ENCODE measurements at places on chromosomes 2 and 18.

GRCh38 chr2:38731684-38732221 lies 19.4 kb downstream of the SRSF7 start:
- no peak for DNase-seq

GRCh38 chr18:38635709-38636430 lies 1070.3 kb upstream of the CELF4 start:
- no peak for DNase-seq

GRCh38 chr2:225295102-225295501 lies 104.4 kb upstream of the NYAP2 start:
- DNase-seq, result no peak

DNA sequence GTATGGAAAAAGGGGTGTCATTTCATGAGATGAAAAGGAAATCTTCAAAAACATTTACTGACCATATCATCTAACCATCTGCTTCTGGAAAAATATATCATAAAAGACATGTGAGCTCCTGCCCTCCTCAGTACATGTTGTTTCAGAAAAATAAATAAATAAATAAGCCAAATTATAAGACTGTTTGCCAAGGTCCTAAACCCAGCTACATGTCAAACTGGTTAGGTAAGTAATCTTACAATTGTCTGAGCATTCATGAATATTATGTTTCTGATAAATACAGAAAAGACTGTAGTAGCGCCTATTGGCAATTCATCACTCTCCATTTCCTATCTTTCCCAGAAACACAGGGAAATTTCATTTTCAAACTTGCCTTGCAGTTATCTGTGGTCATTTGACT lies 138.9 kb upstream of the SETBP1 start:
- DNase-seq, result no peak

GRCh38 chr2:6820903-6821584 lies 44.7 kb downstream of the CMPK2 start:
- DNase-seq, result no peak

DNA sequence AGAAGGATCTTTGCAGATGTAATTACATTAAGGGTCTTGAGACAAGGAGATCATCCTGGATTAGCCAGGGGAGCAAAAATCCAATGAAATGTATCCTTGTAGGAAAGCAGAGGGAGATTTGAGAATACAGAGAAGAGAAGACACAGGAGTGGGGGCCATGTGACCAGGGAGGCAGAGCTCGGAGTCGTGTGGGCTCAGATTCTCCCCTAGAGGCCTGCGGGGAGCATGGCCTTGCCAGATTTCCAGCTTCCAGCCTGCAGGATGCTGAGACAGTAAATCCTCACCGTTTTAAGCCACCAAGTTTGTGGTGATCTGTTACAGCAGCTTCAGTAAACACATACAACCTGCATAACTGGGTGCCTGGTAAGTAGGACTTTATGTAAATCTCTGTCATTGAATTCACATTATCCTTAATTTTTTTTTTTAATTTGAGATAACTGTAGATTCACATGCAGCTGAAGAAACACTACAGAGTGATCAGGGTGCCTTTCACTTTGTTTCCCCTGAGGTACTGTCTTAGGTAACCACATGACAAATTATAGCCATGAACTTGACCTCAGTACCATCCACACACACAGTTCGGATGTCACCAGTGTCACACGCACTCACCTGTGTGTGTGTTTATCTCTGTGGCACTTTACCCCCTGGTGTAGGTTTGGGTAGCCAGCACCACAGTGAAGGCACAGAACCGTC lies 138.4 kb upstream of the HDAC4 start:
- DNase-seq, result no peak

DNA sequence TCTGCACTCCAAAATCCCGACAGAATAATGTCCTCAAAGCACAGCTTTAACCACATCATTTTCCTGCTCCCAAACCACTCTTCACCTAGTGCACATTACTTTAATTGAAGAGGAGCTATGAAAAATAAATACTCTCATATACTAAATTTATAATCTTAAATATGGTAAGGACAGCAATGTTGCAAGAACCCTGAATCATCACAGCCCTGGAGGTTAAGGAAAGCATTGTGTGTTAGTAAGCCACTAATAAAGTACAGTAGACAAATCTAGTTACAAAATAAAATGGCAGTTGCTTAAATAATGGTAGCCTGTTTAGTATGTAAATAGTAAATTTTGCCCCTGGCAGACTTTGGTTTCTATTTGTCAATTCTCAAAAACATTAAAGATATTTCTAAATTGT lies 27.0 kb upstream of the CCDC178 start:
- DNase-seq, result no peak
